ENCODE measurements at places on chromosomes 4 and X.

DNA sequence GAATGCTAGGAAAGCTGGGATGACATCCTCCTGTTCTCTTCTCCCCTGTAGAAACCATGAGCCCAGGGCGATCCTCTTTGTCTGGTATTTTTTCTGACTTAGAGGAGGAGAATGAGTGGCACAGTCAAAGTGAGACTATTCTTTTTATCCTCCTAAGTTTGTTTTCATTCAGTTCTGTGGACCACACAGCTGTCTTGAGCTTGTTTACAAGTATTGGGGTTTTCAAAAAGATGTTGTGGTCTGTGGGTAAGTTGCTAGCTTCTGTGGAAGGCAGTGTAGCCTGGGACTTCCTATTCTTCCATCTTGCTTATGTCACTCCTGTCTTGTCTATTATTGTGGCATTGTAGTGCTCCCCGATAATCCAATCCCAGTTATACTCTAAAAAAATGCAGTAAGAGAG lies 223.0 kb downstream of the PAPSS1 start:
- no peak for DNase-seq

DNA sequence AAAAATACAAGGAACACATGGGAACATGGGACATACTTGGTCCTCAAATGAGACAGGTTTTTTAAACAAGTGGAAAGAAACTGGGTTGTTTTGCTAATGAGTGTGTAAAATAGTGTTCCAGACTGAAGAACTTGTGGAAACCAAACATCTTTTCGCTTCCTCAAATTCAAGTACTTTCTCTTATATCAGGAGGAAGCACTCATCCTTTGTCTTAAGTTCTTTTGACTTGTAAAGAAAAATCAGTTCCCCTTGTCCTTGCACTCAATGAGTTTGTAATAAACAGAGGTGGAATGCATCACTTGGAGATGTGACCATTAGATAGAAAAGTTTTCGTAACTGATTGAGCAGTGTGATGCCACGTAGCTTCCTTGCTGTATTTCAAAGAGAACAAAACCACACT lies 101.1 kb downstream of the PHOX2B start:
- DNase-seq = no peak

GRCh38 chrX:39453889-39454621 lies 643.7 kb downstream of the BCOR start:
- no peak for DNase-seq

GRCh38 chrX:134760650-134761049 lies 102.4 kb upstream of the PLAC1 start:
- DNase-seq = no peak

DNA sequence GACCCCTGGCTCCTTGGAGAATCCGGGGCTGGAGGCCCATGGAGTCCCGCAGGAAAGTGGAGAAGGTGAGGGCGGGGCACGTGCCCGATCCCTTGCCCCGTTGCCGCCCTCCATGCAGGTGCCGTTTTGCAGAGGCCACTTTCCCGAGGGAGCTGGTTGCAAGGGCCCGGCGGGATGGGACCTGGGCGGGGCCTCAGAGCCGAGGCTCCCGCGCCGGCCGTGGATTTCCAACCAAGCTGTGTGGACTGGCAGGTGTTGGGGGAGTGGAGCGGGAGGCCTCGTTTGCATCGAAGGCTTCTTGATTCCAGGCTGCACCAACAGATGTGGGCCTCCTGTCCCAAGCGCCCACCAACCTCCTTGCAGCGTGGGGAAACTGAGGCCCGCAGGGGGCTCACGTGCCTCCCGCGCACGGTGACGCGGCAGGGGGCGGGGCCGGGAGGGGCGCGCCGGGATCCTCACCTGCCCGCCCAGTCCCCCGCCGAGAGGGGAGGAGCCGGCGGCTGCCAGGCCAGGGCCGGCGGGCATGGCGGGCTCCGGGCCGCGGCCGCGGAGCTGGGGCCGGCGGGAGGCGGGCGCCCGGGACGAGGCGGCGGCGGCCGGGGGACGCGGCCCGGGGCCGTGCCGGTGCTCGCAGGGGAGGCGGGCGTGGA lies 24.9 kb downstream of the SH3BP2 start:
- DNase-seq = peak; percentile 19

GRCh38 chr4:59223292-59223941 lies 1976.7 kb upstream of the ADGRL3 start:
- no peak for DNase-seq

GRCh38 chr4:109921384-109921808 lies 8.7 kb downstream of the EGF start:
- no peak for DNase-seq

- DNase-seq = no peak
Observed at GRCh38 chr4:110364911-110365520, 110.9 kb upstream of the ENPEP start.

- DNase-seq = no peak
Observed at GRCh38 chrX:7570432-7571029, 272.4 kb upstream of the VCX start.

DNA sequence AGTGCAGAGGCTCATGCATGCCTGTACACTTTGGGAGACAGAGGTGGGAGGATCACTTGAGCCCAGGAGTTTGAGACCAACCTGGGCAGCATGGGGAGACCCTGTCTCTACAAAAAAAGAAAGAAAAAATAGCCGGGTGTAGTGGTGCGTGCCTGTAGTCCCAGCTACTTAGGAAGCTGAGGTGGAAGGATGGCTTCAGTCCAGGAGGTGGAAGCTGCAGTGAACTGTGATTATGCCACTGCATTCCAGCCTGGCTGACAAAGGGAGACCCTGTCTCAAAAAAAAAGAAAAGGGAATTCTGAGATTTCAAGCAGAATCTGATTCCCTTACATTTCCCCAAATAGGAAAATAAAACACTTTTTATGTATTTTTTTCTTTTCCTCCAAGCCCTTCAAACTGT lies 83.5 kb downstream of the SYNPO2 start:
- no peak for DNase-seq

GRCh38 chr4:128346054-128346716 lies 58.6 kb upstream of the PGRMC2 start:
- DNase-seq = no peak

- no peak for DNase-seq
Observed at GRCh38 chr4:157023941-157024340, 52.0 kb upstream of the GLRB start.

GRCh38 chrX:19064175-19064574 lies 58.1 kb downstream of the ADGRG2 start:
- no peak for DNase-seq

GRCh38 chrX:102593367-102593766 lies 5.9 kb upstream of the ARMCX5 start:
- DNase-seq = no peak

GRCh38 chrX:24369816-24370215 lies 9.4 kb downstream of the SUPT20HL1 start:
- no peak for DNase-seq

GRCh38 chr4:53010318-53010717 lies 148.2 kb downstream of the RASL11B start:
- DNase-seq = peak; percentile 23

GRCh38 chr4:107719207-107719921 lies 670 bp downstream of the PAPSS1 start:
- peak; percentile 16 for DNase-seq

GRCh38 chr4:102522031-102522440 lies 20.9 kb downstream of the NFKB1 start:
- DNase-seq = no peak

- no peak for DNase-seq
Observed at GRCh38 chr4:133600008-133600407, 450.9 kb downstream of the PCDH10 start.

DNA sequence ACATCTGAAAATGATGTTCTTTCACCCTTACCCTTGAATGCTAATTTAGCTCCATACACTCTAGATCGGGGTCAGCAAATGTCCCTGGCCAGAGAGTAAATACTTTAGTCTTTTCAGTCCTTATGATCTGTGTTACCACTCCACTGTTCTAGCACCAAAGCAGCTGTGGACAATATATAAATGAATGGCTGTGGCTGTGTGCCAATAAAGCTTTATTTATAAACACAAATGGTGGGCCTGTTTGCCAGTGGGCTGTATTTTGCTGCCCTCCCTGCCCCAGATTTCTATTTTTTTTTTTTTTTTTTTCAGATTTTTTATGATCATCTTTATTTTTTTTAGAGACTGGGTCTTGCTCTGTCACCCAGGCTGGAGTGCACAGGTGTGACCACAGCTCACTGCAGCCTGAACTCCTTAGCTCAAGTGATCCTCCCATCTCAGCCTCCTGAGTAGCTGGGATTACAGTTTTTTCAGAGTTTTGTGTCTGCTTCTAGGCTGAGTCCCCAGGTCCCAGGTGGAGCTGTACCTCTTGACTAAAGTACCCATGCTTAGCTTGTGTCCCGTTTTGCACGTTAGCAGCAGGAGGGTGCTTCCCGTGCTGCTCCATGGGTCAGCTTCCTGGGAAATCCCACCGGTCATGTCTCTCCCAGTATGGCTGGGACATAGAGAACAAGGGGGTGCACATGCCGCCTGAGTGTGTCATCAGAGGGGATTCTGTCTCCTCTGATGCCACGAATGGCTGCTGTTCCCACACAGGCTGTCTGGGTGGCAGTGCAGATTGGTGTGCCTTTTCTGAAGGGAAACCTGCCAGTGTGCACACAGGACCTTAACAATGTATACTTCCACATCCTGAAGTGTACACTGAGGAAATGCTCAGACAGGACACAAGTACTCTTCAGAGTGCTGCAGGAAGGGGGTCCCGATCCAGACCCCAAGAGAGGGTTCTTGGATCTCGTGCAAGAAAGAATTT lies 16.0 kb upstream of the GRPEL1 start:
- no peak for DNase-seq

GRCh38 chr4:73019462-73020047 lies 50.0 kb downstream of the COX18 start:
- DNase-seq = no peak

DNA sequence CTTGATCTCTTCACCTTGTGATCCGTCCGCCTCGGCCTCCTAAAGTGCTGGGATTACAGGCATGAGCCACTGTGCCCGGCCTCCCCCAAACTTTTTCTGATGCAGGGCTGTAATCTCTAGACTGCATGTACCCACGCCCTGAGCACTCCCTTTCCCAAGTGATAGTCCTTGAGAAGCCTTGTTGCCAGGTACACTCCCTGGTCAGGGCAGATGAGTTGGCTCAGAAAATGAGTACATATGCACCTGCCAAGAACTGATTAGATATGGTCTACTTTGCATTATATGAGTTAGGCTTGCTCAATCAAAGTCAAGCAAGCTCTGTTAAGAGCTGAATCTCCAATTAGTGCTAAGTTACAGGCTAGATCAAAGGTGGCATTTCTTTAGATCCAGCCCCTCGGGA lies 20.3 kb downstream of the APOO start:
- DNase-seq = no peak

DNA sequence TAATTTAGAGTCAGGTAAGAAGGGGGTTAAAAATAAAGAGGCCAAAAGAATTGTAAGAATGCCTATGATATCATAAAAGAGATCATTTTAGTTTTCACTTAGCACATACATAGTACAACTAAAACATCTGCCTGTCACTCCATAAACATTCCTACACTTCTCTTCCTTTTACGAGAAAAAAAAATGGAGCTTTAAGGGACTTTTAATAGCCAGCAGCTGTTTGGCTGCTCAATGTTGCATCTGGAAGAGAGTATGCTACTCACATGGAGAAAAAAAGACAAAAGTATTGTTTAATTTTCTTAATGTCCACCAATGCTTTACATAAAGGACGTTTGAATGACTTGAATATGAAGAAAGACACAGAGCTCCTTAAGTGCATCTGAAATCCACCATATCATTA lies 48.7 kb upstream of the TNIP3 start:
- DNase-seq = no peak

DNA sequence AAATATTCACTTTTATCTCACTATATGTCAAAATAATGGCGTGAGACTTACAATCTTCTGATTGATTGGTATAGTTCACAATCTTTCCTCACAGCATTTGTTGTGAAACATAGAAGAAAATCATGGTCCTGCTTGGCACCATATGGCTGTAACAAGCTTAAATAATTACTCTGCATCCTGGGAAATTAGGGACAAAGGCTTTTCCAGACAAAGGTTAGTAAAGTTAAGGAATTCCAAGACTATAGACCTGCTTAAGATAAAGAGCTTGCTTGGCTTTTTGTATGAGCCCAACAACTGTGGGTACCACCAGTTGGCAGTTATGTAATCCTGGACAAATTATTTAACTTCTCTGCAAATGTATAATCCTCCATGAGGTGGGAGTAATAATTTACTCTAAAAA lies 3.4 kb upstream of the PCDH18 start:
- no peak for DNase-seq

GRCh38 chrX:51459125-51459524 lies 37.3 kb downstream of the NUDT11 start:
- DNase-seq = no peak

DNA sequence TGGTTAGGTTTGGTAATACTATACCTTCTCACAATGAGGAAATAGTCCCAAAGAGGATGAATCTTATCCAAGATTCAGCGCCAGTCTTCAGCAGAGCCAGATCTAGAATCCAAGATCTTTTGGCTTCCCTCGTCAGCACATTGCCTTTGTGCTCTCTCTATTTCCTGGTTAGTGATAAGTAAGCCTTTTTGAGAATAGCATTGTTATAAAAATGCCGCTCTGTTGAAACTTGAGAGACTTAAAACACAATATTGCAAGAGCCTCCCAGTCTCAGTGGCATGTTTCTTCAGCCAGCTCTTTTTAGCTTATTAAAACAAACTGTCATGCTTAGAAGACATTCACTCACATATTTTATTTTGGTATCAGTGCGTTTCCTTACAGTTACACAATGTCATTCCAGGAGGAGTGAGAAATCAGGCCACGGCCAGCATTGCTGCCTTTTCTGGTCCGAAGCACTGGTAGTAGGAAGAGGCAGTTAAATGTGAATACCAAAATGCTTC lies 141.4 kb downstream of the KLHL8 start:
- DNase-seq = no peak

- no peak for DNase-seq
Observed at GRCh38 chr4:153643406-153644383, 40.4 kb upstream of the TLR2 start.

GRCh38 chr4:156732634-156733033 lies 239.0 kb downstream of the PDGFC start:
- no peak for DNase-seq

DNA sequence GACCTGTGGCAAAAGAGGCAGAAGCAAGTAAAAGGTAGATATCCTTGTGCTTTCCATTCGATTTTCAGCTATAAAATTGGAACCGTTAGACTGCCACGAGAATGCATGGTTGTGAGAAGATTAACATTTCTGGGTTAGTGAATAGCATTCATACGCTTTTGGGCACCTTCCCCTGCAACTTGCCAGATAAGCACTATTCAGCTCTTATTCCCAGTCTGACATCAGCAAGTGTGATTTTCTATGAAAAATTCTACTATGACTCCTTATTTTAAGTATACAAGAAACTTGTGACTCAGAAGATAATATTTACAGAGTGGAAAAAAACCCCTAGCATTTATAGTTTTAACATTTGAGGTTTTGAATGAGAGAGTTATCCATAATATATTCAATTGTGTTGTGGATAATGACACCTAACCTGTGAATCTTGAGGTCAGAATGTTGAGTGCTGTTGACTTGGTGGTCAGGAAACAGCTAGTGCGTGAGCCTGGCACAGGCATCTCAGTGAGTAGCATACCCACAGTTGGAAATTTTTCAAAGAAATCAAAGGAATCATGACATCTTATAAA lies 3.9 kb downstream of the FGB start:
- no peak for DNase-seq
